Adipocyte (in vitro differentiated cells): ENCODE measurements at places on chromosomes 2 and 18.
A peak's percentile ranks its signal among the peaks of the same experiment; 100 is the strongest.

GRCh38 chr2:32495139-32495538, 132.7 kb upstream of the TTC27 start:
- DNase-seq: no peak

DNA sequence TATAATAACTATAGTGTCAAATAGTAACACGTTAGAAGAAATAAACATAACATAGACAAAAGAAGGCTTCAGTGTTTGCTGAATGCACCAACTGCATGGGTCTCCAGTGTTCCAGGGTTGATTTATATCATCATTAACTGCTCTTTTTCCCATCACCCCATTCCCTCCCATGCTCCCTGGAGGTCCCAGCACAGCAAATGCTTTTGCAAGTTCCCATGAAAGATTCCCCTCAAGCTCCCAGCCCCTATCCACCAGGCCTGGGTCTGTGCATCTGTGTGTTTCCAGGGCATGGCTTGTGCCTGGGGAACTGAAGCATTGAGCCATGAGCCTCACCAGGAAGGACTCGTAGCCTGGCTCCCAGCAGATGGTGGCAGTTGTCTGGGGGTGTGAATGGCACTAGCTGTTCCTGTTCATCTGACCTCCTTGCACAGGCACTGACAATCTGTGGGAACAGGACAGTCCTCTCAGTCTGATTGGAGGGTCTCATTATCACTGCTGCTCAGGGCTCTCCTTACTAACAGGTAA, 164.6 kb upstream of the RMP24 start:
- DNase-seq: no peak

DNA sequence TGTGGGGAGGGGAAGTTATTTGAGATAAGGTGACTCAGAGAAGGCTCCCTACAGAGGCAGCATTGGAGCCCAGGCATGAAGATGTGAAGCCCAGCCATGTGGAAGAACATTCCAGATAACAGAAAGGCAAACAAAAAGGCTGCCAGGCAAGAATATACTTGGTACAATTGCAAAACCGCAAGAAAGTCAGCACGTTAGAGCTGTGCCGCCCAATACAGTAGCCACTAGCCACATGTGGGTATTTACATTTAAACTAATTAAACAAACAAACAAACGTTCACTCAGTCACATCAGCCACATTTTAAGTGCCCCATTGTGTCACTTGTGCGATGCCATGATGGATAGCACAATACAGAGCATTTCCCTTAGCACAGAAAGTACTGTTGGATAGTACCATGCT, 179.6 kb downstream of the SATB2 start:
- DNase-seq: peak; percentile 43

DNA sequence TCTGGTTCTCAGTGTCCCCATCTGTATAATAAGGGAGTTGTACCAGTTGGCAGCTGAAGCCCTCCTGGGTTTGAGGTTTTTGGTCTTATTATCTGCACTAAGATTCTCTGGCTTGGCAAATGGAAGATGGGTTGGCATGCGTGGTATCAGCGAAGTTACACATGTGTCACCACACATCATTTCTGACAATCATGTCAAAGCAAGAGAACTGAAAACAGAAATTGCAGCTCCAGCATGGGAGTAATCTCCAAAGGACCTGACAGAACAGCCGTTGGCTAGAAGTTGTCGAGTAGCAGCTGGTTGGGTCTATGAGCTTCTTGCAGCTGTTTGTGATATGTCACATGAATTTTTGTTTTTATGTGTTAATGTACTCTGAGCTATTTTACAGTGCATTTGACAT, 317.4 kb downstream of the SLC4A3 start:
- no peak for DNase-seq

DNA sequence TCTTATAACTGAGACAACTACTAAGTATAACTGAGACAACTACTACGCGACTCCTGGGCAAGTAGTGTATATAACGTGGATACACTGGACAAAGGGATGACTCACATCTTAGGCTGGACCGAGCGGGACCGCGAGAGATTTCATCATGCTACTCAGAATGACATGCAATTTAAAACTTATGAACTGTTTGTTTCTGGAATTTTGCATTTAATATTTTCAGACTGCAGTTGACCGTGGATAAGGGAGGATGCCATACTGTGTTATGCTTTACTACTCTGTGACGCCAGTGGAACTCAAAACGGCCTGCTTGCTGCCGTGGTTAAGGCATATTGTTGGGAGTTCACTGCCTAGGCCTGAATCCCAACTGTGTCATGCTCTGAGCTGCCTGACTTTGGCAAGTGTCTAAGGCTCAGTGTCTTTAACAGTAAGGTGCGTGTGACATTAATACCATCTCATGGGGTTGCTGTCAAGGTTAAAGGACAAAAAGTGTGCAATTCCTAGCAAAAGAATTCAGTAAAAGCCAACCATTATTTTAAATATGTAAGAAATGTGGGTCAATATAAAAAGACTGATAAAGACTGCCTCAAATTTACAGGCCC, 64.6 kb downstream of the BMP10 start:
- DNase-seq: peak; percentile 19

GRCh38 chr2:88069117-88069516, 1.5 kb downstream of the SMYD1 start:
- DNase-seq: no peak

GRCh38 chr2:203453858-203454451, 81.1 kb downstream of the RAPH1 start:
- peak; percentile 83 for DNase-seq

DNA sequence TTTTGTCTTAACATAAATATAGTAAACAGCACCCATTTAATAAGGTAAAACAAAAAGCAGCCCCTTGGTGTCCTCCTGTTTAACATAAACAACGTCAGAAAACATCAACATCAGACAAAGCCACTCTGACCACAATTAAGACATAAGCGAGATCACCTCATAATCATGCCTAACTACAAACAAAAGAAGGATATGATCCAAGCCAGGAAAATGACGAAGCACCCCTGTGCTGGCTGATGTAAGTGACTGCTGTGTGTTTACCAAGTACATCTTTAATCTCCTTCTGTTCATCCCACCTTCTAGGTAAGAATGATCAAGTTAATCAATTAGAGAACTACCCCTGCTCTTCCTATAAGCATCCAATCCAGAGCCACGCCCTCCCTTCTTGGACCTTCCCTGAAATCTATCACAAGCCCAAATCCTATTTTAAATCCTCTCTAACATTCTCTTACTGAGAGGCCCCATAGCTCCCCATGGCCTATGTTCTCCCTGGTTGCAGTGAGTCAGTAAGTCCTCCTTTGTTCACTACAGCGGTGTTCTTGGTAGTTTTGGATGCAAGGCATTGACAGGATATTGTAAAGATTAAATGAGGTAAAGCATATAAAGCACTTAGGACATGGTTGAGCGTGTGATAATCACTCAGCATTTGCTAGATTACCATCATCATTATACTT, 424.2 kb downstream of the TSN start:
- DNase-seq: no peak

GRCh38 chr2:204234879-204235278, 298.3 kb downstream of the ICOS start:
- DNase-seq: peak; percentile 2

DNA sequence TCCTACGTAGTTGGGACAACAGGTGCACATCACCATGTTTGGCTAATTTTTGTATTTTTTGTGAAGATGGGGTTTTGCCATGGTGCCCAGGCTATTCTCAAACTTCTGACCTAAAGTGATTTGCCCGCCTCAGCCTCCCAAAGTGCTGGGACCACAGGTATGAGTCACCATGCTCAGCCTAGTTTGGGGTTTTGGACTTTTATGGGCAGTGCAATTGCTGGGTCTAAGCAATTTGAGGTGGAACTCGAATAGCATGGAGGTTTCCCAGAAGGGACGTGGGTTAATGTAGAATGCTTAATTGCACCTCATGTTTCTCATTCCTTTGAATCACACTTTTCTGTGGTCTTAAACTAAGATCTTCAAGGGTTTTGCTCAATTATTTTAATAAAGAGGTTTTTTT, 102.3 kb upstream of the EPHA4 start:
- DNase-seq: no peak

GRCh38 chr2:168340931-168341330, 93.5 kb upstream of the STK39 start:
- peak; percentile 24 for DNase-seq

DNA sequence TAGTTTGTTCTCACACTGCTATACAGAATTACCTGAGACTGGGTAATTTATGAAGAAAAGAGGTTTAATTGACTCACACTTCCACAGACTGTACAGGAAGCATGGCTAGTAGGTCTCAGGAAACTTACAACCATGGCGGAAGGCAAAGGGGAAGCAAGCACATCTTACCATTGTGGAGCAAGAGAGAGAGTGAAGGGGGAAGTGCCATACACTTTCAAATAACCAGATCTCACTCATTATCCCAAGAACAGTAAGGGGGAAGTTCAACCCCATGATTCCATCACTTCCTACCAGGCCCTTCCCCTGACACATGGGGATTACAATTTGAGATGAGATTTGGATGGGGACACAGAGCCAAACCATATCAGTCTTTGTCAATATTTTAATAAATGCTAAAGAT, 5.0 kb upstream of the CRYGB start:
- no peak for DNase-seq

DNA sequence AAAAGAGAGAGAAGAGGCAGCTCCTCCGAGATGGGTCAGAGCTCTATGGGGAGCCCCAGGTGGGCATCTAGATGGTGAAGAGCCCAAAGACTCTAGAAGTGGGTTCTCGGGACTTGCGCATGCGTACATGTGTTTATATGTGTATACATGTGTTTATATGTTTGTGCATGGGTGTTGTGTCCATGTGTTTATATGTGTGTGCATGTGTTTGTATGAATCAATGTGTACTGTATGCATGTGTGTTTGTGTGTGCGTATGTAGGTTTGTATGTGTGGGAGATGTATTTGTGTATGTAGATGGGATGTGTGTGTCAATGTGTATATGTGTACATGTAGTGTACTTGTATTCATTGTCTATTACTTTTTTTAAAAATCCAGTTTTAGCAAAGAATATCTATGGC, 25.6 kb downstream of the DNPEP start:
- DNase-seq: no peak
